ENCODE measurements at places on chromosomes 3 and 15. TPM values are rescaled to one million over a fixed set of nuclear protein-coding genes. Genes with fewer than 3 reads are reported as not detected.

Gene ULK3
- 23.4 TPM for total RNA-seq

Gene DPH3
- total RNA-seq: 9.9 TPM

Gene SCN10A
- total RNA-seq: not detected

Gene RAB43
- total RNA-seq: 11.8 TPM

Gene ZNF620
- total RNA-seq: 8.9 TPM
